KBM-7 (cell line): ENCODE measurements at places on chromosomes 4 and X.
A peak's percentile ranks its signal among the peaks of the same experiment; 100 is the strongest.

DNA sequence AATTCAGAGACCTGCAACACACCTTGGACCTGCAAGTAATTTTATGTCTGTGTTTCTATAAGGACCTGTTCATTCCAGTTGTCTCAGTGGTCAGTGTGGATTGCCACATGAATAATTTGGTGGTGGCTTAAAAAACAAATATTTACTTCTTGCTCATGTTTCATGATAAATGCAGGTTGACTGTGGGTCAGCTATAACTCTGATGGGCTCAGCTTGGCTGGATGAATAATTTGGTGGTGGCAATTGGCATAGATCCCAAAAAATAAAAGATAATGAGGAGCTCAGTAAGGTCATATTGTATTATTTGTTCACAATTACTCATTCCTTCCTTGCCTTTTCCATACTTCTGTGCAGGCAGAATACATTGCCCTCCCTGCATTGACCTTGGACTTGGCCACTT, 18.9 kb upstream of the SCRG1 start:
- DNase-seq: no peak

GRCh38 chr4:14269824-14270223, 642.3 kb upstream of the BOD1L1 start:
- DNase-seq: peak; percentile 93

DNA sequence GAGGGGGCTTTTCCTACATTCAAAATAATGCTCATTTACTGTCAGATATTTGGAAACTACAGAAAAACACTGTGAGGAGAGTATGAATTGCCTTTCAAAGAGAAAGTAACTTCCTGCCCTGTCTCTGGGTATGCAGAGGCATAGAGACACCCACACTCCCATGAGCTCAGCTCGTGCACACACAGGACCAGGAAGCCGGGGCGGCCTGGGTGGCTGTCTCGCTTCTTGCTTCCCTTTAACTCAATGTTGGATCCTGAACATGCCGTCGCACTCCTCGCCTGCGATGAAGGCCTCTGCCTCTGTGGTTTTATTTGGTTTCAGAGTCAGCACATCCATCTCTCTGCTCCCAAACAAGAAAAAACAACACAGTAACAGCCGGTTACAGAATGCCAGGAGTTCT, 40.1 kb upstream of the GPR78 start:
- no peak for DNase-seq

DNA sequence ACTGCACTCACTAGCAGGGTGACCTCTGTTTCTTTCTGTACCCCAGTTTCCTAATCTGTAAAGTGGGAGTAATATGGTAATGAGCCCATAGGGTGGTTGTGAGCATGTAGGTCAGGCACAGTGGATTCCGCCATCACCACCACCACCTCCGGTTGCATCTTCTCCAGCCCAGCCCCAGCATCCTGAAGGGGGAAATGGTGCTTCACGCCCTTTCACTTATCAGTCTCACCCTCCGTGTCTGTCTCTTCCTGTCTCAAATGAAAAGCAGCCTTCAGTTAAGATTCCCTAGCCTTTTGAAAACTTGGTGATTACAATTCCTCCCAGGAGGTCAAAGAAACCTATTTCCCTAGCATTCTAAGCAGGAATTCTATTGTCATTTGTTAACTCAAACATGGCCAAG, 16.9 kb upstream of the XPNPEP2 start:
- peak; percentile 35 for DNase-seq

GRCh38 chr4:99102634-99103033, 14.0 kb upstream of the ADH5 start:
- DNase-seq: no peak

GRCh38 chr4:78288327-78288726, 231.2 kb downstream of the FRAS1 start:
- no peak for DNase-seq

- DNase-seq: no peak
Measured at GRCh38 chr4:154455111-154455510, 36.5 kb downstream of the DCHS2 start.

DNA sequence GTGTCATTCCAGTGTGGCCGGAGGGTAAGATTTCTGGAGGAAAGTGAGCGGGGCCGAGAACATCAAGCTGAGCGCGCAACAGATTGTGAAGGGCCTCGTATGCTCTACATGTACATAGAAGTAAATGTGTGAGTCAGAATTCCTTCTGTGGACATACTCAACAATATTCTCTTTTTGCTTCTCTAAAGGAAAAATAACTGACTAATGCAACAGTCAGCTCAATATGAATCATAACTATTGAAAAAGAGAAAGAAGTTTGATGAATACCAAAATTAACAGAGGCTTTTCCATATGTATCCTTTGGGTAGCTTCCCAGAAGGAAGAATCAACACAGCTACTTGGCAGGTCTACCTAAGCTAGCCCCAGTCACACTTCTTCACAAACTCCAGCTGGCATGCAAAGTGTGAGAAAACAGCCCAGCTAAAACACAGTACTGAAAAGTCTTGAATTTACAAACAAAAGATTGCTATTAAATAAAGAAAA, 87.5 kb upstream of the ZFP42 start:
- no peak for DNase-seq

GRCh38 chr4:167049257-167049656, 185.0 kb downstream of the SPOCK3 start:
- DNase-seq: no peak

GRCh38 chr4:1021386-1022050, 10.1 kb downstream of the FGFRL1 start:
- no peak for DNase-seq

- DNase-seq: no peak
Measured at GRCh38 chrX:125378205-125378604, 58.5 kb downstream of the TEX13C start.

GRCh38 chr4:143407474-143407873, 70.8 kb downstream of the GAB1 start:
- peak; percentile 29 for DNase-seq

DNA sequence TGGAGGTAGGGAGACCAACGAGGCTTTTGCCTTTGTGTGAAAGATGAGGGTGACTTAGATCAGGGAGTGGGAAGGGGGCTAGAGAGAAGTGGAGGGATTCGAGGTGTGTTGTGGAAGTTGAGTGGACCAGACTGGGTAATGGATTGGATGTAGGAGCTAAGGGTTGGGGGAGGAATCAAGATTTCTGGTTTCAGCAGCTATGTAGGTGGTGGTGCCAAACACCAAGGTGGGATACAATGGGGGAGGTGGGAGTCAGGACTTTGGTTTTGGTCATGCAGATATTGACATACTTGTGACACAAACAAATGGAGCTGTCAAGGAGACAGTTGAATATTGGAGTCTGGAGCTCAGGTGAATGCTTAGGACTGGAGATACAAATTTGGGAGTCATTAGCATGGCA, 71.0 kb downstream of the TSC22D3 start:
- DNase-seq: no peak
